Fibroblast of lung (primary cell): ENCODE measurements at places on chromosomes 2 and 18.

DNA sequence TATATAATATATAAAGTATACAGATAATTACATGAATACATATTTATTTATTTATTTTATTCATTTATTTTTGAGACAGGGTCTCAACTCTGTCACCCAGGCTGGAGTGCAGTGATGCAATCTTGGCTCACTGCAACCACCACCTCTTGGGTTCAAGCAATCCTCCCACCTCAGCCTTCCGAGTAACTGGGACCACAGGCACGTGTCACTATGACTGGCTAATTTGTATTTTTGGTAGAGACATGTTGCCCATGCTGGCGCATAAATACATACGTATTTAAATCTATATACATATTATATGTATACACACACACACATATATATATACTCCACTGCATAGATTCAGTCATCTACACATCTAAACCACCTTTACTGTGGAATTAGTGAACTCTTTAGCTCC lies 20.6 kb upstream of the NDUFV2 start:
- H3K4me1 ChIP-seq, result no peaks in the 10 kb centered on the region
- no peaks in the 10 kb centered on the region for H3K27me3 ChIP-seq
- H3K27ac ChIP-seq, result no peak overlapping the region
- no peaks in the 10 kb centered on the region for H3K36me3 ChIP-seq

DNA sequence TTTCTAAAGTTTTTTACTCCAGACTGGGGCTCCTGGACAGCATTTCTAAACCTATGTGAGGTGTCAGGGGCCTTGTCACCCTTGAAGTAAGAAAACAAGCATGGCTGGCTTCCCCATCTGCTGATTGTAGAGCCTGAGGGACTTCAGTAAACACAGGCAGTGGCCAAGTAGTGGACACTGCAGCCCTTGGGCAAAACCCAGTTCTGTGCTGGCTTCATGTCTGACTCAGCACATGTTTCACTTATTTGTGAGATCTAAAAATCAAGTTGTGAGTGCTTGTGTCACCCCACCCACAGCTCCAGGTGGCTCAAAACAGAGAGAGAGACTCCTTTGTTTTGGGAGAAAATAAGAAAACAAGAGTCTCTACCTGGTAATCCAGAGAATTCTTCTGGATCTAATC lies 660.3 kb upstream of the VRK2 start:
- no peak overlapping the region for H3K27ac ChIP-seq
- no peaks in the 10 kb centered on the region for H3K36me3 ChIP-seq
- no peak overlapping the region for H3K4me3 ChIP-seq
- H3K4me1 ChIP-seq, result no peaks in the 10 kb centered on the region

- H3K27me3 ChIP-seq, result no peaks in the 10 kb centered on the region
- no peak overlapping the region for H3K27ac ChIP-seq
- H3K4me1 ChIP-seq, result no peaks in the 10 kb centered on the region
- no peaks in the 10 kb centered on the region for H3K36me3 ChIP-seq
These were observed 67.5 kb downstream of the ONECUT2 start for GRCh38 chr18:57502624-57503023.

DNA sequence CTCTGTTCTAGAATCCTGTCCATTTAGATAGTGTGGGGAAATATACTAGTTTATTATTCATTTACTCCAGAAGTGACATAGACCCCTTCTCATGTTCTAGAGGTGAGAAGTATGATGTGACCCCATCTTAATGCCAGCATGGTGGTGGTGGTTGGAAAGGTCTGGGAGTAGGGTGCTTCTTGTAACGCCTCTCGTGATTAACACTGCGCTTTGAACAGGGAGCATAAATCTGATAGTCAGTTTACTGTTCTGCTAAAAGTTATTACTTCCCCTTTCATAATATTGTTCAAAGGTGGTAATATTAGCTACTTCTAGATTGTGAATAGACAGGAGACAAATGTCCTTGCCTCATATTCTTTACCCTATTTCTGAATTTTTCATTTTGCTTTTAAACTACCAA lies 35.6 kb downstream of the EHBP1 start:
- H3K4me3 ChIP-seq, result no peak overlapping the region
- no peaks in the 10 kb centered on the region for H3K36me3 ChIP-seq
- H3K27me3 ChIP-seq, result no peaks in the 10 kb centered on the region
- DNase-seq, result no peak
- H3K27ac ChIP-seq, result no peak overlapping the region

DNA sequence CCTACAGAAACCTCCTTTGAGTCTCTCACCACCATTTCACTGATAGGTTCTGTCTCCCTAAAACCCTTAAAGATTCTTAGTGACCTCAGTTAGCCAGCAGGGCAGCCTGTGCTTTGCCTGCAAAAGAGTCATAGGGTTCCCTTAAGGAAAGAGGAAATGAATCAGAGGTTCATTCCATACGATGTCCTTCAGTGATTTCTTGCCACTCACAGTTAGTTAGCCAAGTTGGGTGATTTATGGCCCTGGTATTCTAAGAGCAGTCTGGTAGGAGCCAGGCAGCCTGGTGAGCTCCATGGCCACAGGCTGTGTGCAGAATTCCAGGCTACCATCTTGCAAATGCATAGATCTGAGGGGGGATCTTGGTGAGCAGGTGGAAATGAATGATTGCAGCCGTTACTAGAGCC lies 18.7 kb upstream of the CCBE1 start:
- H3K4me3 ChIP-seq, result no peak overlapping the region
- no peaks in the 10 kb centered on the region for H3K36me3 ChIP-seq
- peak overlapping the region; percentile 89 for H3K27ac ChIP-seq
- DNase-seq, result peak; percentile 87

- H3K27me3 ChIP-seq, result no peaks in the 10 kb centered on the region
- H3K27ac ChIP-seq, result no peak overlapping the region
- H3K4me1 ChIP-seq, result no peaks in the 10 kb centered on the region
These were observed 501.6 kb upstream of the GYPC start for GRCh38 chr2:126154256-126154785.

DNA sequence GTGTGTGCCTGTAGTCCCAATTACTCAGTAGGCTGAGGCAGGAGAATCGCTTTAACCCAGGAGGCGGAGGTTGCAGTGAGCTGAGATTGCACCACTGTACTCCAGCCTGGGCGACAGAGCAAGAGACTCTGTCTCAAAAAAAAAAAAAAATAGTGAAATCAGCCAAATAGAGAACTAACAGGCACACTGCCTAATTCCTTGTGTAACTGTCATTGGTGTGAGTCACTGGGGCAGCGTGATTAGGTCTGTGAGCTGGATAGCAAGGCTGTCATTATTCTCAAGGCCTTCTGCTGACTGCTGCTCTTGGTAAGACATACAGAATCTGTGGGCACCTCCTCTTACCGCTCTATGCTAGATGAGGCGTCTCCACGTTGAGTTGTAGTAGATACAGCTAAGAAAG lies 270.3 kb downstream of the NEDD4L start:
- no peaks in the 10 kb centered on the region for H3K36me3 ChIP-seq
- DNase-seq, result peak; percentile 95
- H3K27me3 ChIP-seq, result no peaks in the 10 kb centered on the region
- H3K4me1 ChIP-seq, result peaks cover 2% of the 10 kb centered on the region

- H3K36me3 ChIP-seq, result no peaks in the 10 kb centered on the region
- H3K27me3 ChIP-seq, result peaks cover 2% of the 10 kb centered on the region
- no peaks in the 10 kb centered on the region for H3K4me1 ChIP-seq
These were observed 30.0 kb downstream of the THNSL2 start for GRCh38 chr2:88199912-88200682.

DNA sequence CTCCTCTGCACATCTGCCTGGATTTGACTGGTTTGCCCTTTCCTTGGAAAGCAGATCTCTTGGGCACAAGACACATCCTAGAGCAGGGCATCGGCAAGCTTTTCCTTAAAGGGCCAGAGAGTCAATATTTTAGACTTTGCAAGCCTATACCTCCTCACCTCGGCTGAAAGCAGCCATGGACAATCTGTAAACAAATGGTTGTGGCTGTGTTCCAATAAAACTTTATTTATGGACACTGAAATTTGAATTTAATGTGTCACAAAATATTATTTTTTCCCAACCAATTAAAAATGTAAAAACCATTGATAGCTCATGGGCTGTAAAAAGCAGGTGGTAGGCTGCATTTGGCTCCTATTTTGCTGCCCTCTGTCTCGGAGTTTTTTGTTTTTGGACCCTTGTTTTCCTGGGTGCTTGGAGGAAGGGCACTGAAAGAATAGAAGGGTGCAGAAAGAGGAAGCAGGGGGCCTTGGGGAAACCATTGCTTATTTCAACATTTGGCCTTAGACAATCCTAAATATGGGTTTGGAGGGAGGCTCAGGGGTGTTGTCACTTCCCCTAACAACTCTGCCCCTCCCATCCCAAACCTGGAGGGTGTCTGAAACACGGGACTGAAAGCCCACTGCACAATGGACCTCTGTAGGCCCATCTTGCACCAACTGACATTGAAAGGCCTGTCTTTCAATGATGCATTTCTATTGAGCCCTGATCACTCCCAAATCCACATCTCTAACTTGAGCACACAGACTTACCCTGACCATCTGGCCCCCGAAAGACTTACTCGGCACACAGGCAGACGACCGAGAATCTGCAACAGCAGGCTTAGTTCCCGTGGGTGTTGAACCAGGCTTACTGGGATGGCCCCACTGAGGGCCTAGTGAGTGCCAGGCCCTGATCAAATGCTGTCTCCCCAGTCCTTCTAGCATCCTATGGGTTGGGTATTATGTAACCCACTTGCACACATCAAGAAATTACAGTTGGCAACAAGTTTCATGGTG lies 7.1 kb upstream of the ZFP36L2 start:
- no peaks in the 10 kb centered on the region for H3K27me3 ChIP-seq
- no peak for DNase-seq
- H3K4me1 ChIP-seq, result peaks cover 7% of the 10 kb centered on the region
- H3K4me3 ChIP-seq, result no peak overlapping the region
- H3K27ac ChIP-seq, result no peak overlapping the region
- no peaks in the 10 kb centered on the region for H3K36me3 ChIP-seq

- H3K27ac ChIP-seq, result no peak overlapping the region
- H3K4me3 ChIP-seq, result no peak overlapping the region
- H3K36me3 ChIP-seq, result no peaks in the 10 kb centered on the region
- H3K4me1 ChIP-seq, result no peaks in the 10 kb centered on the region
- no peak for DNase-seq
These were observed 186.8 kb downstream of the RPRM start for GRCh38 chr2:153291718-153292117.

DNA sequence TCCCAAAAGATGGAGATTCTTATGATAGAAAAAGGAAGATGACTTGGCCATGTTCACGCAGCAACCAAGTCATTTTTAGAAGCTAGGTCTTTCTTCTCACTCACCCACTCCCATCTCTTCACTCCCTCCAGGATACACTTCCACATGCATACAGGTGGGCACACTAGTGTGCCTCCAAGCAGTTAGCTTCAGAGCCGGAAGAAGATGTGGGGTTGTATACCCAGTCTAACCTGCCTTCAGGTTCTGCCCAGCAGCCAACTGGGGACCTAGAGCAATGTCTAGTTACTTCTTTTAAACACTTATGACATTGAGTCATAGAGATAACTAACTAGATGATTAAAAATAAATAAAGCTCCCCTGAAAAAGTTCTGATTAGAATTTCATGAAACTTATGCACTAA lies 21.8 kb upstream of the TANK start:
- no peaks in the 10 kb centered on the region for H3K4me1 ChIP-seq
- H3K27ac ChIP-seq, result no peak overlapping the region
- H3K4me3 ChIP-seq, result no peak overlapping the region
- no peaks in the 10 kb centered on the region for H3K36me3 ChIP-seq
- no peak for DNase-seq
- no peaks in the 10 kb centered on the region for H3K27me3 ChIP-seq

GRCh38 chr2:208392300-208392699 lies 14.3 kb upstream of the PTH2R start:
- no peaks in the 10 kb centered on the region for H3K27me3 ChIP-seq
- no peaks in the 10 kb centered on the region for H3K36me3 ChIP-seq
- H3K27ac ChIP-seq, result no peak overlapping the region
- DNase-seq, result no peak

DNA sequence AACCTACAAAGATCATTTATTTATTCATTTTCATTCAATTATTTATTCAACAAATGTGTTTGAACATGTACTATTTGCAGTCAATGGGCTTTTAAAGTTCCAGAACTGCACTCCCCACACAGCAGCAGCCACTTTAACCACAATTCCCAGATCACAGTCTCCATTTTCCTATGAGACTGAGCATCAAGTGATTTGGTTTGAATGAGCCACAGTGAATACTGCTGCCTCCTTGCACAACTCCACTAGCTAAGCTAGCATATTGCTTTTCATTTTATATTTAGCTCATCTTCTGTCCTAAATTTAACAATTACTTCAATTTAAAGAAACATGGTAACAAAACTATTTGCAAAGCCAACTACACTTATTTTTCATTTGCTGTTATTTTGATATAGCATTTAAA lies 353.4 kb upstream of the VRK2 start:
- no peaks in the 10 kb centered on the region for H3K27me3 ChIP-seq
- H3K36me3 ChIP-seq, result no peaks in the 10 kb centered on the region
- no peak overlapping the region for H3K4me3 ChIP-seq

DNA sequence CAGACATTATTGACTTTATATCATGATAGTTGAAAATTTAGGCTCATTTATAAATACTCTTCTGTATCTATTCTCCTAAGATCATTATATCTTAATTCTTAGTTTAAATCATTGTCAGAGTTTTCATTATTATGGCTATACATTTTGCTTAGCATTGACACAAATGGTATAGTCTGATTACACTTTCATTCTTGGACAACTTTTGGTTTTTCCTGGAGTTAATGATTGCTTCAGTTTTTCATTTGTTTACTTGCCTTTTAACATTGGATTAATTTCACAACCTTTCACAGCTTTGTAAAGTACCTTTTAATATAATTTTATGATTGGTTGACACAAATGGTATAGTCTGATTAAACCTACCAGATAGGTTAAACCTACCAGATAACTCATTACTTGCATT lies 298.2 kb downstream of the DYSF start:
- no peak overlapping the region for H3K27ac ChIP-seq
- DNase-seq, result no peak
- no peaks in the 10 kb centered on the region for H3K36me3 ChIP-seq
- H3K27me3 ChIP-seq, result peaks cover 2% of the 10 kb centered on the region
- no peak overlapping the region for H3K4me3 ChIP-seq

GRCh38 chr2:25491966-25492532 lies 150.3 kb upstream of the DNMT3A start:
- no peaks in the 10 kb centered on the region for H3K4me1 ChIP-seq
- no peaks in the 10 kb centered on the region for H3K27me3 ChIP-seq
- peak; percentile 64 for DNase-seq
- no peaks in the 10 kb centered on the region for H3K36me3 ChIP-seq
- H3K27ac ChIP-seq, result no peak overlapping the region
- no peak overlapping the region for H3K4me3 ChIP-seq

GRCh38 chr18:9535430-9535991 lies 60.2 kb downstream of the RALBP1 start:
- peak; percentile 90 for DNase-seq
- peaks cover 15% of the 10 kb centered on the region for H3K36me3 ChIP-seq
- no peaks in the 10 kb centered on the region for H3K27me3 ChIP-seq
- no peak overlapping the region for H3K4me3 ChIP-seq

GRCh38 chr2:219470429-219470828 lies 28.3 kb upstream of the GMPPA start:
- H3K27ac ChIP-seq, result no peak overlapping the region
- no peak for DNase-seq
- H3K4me3 ChIP-seq, result no peak overlapping the region
- peaks cover 7% of the 10 kb centered on the region for H3K36me3 ChIP-seq
- H3K4me1 ChIP-seq, result peaks cover 7% of the 10 kb centered on the region
